NCI-H524 treated with DMSO at 0.1 percent for 48 hours (cell line): ENCODE measurements at places on chromosomes 5 and 9.

- DNase-seq, result no peak
These were observed 29.4 kb downstream of the SLC1A3 start for GRCh38 chr5:36635721-36636390.

DNA sequence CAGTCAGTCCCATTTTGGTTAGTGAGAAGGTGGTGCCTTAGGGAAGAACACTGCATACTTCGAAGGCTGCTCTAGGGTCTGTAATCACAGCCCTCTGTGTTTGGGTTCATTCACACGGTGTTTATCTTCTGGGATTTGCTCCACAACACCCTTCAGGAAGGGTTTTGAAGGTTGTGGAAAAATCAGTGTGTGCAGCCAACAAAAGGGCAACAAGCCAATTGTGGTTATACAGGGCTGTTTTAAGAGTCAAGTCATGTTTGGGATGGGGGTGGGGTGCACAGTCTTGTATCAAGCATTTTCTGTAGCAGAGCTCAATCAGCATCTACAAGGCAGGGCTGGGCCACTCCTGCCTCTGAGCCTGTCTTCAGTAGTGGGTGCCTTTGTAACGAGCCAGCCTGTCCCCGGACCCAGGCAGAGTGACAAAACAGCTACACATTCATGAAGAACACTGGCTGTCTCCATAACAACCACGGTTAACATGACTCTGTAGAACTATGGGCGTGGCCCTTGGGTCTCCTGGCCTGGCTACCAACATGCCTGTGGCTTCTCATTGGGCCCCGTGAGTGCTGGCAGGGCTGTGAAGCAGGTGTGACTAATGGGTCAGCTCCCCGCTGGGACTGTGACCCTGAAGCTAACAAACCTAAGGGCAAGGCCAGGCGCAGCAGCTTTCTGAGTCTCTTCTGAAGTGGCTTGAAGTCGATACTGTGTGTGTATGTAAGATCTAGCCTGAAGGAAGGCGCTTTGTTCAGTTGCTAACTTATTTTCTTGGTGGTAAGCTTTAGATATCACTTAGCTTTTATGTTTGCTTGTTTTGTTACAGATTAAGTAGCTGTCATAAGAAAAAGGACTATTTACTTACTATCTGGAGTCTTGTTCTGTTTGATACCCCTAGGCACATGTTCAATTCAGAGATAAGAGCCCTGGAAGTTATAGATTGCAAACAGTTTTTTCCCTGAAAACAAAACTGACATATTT lies 27.9 kb upstream of the GOLM1 start:
- no peak for DNase-seq

DNA sequence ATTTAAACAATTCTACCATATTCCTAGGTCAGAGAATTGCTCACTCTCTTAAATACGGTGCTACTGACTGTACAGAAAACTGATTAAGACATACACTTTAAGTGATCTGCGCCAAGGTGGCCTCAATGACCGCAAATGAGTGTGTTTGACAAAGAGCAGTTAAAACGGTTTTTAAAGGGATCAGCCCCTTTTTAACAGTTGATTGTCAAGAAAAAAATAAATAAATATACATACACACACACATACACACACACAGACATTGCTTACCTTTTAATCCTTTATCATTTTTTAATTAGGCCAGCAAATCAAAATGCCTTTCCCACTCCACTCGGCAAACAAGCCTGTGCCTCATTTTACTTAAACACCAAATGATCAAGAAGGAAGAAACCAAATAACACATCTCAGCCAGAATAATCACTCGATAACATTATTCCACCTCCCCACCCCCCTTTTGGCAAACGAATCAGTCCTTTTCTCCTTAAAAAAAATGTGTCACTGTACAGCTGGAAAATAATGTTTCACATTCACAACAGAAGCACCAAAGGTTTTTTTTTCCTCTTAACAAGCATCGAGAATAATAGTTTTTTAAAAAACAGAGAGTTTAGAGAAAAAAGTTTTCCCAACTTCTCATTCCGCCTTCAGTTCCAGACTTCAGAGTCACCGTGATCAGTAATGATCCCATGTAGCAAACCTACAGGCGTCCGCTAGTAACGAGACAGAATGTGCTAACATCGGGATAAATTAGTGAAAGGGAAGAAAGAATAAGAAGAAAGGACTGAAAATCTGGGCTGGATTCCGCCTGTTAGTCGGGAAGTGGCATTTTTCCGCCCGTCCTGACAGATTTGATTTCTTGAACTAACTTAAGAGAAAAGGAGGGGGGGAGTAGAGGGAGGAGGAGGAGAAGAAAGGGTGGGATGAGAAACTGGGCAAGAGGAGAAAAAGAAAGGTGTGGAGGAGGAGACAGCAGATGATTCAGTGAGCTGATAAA lies at the start of gene ZNF608:
Gene ZNF608, minus strand, starts transcription at position 712 of the 988 bp plus-strand sequence. CDS start 1,650 bp downstream, outside the sequence.
- no peak for DNase-seq

- peak; percentile 14 for DNase-seq
These were observed 98.2 kb upstream of the GRHPR start for GRCh38 chr9:37324261-37324683.

DNA sequence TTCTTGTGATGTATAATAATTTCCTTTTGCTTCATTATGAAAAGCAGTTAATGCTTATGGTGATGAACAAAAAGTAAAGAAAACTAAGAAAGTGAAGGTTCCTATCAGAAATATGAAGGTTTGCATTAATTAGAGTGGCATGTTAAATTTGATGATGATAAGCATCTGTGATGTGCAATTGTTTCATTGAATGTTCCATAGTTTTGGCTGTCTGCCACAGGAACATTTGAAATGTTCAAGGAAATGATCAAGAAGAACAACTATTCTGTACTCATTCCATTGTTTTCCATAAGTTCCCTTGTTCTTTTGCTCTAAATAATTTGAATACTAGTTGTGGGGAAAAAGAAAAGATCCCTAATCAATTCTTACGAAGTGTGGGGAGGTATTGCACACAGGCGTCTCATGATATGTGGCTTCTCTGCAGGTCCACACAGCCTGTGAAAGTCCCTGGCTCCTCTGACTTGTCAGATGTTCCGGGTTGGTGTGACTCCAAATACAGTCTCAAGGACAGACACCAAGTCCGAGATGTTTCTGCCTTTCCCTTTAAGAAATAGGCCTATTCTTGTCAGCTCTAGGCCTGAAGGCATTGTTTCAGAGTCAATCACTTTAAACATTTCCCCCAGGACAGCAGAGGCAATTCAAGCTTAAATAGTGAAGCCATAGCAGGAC lies 152.6 kb upstream of the MAST4 start:
- no peak for DNase-seq

DNA sequence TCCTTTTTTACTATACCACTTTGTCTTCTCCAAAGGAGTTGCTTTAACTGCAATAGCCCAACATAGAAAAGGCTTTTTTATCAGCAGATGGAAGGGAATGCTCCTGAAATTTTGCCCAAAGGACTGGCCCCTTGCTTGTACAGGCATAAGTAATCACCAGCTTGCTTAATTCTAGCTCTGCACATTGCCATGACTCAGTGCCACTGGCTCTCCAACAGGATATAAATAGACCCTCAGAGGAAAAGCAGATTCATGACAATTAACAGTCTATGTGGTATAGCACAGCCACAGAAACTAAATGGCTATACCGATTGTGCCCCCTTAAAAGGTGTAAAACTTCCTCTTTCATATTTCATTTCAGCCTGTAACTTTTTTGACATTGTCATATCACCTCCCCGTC lies 227.0 kb downstream of the ZNF608 start:
- DNase-seq, result no peak

DNA sequence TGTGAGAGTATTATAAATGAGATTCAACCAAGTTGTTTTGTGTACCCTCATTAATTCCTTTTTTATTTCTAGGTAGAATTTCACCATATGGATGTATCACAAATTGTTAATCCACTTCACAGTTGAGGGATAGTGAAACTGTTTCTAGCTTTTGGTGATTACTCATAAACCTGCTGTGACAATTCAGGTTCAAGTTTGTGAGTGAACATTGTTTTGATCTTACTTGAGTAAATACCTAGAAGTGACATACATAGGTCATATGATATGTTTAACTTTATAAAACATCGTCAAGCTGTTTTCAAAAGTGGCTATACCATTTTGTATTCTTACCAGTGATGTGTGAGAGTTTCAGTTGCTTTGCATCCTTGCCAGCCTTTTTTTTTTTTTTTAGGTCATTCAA lies 112.9 kb downstream of the CAMK4 start:
- DNase-seq, result peak; percentile 33

- DNase-seq, result no peak
These were observed 128.1 kb downstream of the STARD4 start for GRCh38 chr5:111384220-111384619.

DNA sequence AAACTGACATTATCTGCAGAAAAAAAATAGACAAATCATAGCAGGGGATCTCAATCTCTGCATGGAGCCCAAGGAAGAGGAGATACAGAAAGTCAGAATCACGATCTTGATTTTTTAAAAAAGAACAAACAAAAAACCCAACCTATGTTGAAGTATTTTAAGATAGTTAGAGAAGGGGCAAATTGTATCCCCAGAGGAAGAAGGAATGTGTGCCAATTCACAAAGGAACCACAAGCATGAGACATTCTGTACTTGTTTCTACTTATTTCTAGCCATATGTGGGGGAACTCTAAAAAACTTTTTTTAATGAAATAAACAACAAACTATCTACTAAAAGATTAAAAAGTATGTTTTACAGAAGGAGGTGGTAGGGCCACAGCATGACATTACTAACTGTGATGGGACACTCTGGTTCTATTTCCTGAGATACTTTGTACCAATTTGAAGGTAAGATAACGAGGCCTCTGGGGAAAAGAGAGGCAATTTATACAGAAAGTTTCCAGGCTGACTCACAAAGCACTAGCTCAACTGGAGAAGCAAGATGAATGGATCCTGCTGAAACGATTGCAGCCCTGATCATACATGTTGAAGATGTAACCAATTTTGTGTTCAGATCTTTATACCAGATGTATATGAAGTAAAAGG lies 22.5 kb downstream of the RANBP3L start:
- DNase-seq, result no peak

DNA sequence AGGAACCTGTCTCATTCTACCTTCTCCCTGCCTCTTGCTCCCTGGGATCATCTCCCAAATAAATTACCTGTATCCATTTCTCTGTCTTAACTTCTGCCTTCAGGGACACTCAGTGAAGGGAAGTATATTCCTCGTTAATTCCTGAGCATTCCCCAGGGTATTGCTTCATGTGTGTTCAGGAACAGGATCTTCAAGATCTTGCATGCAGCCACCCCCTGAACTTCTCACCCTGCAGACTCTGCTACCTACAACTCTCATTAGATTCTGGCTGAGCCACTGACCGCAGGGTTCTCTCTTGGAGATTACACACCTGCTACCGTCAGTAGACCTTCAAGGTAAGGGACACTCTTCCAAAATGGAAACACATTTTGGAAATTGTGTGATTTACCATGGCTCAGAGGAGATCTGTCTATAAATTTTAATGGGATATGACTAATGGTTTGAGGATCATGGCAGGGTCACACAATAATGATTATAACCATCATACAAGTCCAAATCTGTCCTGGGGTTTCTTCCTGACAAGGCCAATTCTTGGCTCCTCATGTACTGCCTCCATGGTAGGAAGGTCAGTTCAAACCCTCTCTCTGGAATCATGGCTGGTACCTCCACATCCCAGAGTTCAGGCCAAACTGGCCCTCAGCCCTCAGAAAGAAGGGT lies 38.9 kb upstream of the UGCG start:
- no peak for DNase-seq

DNA sequence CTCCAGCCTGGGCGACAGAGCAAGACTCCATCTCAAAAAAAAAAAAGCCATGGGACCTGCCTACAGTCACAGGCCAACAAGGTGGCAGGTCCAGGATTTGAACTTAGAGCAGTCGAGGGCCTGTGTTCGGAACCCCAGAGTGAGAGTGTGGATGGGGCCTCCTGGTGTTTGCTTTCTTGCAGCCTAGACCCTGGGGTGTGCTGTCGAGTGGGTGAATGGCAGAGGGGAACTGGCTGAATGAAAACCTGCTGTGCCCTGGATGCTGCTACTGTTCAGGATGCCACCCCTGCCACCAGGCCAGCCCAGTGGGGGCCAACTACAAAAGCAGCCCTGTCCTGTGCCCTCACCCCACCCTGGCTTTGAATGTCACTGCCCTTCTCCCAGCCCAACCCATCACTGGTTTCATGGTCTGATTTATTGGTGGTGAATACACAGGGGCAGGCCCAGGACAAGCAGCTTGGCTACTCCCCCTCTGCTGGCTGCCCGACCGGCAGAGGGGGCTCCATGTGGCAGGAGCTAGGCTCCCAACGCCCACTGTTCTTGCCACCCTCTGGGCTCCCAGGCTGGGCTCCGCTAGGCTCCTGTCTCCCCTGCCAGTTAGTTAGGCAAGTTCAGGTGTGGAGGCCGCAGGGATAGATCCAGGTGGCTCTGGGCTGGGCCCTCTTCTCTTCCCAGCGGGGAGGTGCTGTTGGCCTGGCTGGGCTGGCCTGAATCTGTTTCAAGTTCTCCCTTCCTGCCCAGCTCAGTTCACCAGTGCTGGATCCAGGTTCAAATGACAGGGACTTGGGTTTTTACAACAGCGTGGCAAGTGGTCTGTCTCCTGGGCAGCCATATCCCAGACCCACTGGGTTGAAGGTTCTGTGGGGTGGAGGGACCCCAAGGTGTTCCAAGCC lies 12.2 kb downstream of the FPGS start:
- DNase-seq, result no peak

DNA sequence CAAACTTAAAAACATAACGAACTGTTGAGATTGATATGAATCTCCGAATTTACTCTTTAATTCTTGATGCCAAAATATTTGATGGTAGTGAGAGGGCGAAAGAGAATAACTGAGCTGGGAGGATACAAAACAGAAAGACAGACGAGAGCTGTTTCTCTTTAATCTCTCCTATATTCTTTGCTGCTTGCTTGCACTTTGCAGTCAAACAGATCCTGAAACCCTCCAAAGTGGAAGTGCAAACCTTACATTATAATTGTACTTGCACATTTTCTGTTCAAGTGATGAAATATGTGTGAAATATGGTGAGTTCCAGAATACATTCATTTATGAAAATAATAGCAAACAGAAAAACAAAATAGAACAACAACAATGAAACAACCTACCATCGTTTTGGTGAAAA lies 63.8 kb downstream of the PAM start:
- DNase-seq, result no peak
